Activated naive CD4-positive, alpha-beta T cell treated with anti-CD3 and anti-CD28 coated beads for 36 hours (primary cell): ENCODE measurements at places on chromosomes 3 and 15.

GRCh38 chr15:25175033-25175788, 220.4 kb downstream of the SNRPN start:
- DNase-seq = no peak

GRCh38 chr3:8942746-8943488, 20.4 kb downstream of the RAD18 start:
- no peak for DNase-seq

- DNase-seq = no peak
Observed at GRCh38 chr3:2420919-2421318, 322.3 kb downstream of the CNTN4 start.

DNA sequence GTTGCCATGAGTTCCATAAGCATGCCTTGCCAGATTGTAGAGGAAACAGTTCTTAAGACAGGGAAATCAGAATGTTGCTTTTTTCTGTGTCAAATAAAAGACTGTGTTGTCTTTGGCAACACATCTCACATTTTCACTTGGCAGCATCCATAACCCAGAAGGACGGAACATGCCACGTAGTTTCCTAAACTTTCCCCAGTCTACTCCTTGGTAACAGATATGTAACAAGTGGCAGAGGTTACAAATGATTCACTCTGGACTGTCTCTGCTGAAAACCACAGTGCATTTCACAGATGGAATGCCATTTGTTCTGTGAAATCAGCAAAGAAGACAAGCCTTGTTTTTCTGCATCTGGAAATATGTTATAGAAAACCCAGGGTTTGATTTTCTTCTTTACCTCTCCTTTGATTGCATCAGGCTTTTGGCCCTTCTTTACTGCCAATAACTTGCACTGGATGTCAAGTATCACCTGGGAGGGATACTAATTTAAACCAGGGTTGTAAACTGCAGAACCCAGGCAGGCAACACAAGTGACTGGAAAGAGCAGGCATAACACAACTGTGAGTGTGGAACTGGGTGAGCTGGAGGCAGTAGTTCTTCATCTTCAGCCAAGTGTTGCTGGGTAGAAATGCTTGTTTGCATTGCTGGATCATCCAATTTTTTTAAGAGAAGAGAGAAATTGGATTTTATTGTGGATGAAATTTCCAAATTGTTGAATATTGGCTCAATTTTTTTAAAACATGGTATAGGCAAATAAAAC, 124.4 kb upstream of the FOXB1 start:
- no peak for DNase-seq

GRCh38 chr15:101458158-101458900, 31.2 kb downstream of the PCSK6 start:
- DNase-seq = no peak

DNA sequence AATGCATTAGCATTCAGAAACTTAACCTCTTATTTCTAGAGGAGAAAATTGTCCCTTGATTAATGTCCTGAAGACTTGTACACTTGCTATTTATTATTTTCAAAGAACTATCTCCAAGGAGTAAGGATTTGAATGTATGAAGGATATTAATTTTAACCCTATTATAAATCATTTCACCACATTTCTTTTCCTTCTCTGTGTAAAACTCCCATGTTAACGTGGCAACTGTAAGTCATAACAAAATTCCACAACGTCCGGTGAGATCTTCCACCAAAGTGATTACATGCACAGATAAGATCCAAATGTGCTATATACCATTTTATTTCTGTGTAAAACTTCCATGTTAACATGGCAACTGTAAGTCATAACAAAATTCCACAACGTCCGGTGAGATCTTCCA, 229.1 kb upstream of the ARHGEF26 start:
- DNase-seq = no peak

- DNase-seq = no peak
Observed at GRCh38 chr15:80517290-80517689, 113.1 kb downstream of the ARNT2 start.

DNA sequence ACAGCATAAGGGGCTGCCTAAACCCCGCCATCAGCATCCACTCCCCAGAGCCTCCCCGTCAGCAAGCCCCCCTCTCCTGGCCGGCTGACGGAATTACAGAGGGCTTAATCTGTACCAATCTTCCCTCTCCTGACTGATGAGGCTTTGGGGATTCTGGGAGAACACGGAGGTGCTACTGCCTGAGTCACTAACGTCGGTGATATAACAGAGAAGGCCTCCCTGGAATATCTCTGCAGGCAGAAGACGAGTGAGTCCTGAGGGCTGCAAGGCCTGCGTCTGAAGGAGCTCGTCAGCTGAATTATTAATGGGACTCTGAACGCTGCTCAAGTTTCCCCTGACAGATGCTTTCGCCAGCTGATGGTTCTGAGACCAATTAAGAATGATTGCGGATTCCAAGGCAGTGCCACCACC, 147.7 kb downstream of the XXYLT1 start:
- no peak for DNase-seq

DNA sequence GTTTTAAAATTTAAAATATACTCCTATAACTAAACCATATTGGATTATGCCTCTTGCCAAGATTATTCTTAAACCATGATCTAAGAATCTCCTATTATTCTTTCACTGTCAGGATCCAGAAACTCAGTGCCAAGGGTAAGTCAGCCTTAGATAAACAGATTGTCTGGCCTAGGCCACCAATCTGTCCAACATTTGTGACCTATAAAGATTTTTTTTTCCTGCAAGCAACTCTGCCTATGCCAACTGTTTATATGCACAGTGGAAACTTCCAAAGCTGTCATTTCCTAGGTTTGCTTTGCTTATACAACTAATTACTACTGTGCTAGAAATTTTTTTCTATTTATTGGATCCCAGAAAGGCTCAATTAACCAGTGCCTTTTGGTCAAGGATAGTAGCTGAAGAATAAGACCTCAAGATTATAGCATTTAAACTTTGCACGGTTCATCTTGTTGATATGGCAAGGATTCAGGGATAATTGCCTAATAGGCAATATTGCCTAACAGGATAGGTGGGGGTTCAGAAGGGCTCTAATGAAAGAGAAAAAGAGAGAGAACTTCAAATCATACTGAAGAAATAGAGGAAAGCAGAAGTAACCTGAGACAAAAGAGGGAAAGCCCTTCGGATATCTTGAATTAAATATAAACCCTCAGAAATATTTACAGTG, 22.8 kb downstream of the GAP43 start:
- no peak for DNase-seq

DNA sequence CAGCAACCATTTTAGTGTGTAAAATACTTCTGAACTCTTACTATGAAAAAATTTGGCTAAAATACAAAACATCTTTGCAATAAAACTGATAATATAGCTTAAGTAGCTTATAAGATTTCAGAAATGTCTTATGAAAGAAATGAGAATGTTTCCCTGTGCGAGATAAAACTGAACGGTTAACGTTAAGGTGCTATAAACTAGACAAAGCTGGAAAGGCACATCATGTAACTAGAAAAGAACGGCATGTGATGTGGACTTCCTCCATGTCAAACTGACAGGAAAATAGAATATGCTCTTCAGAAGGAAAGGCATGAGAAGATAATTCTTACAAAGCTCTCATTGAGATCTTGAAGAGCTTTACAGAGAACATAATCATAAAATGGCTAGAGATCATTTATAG, 36.5 kb downstream of the NCK1 start:
- no peak for DNase-seq

- DNase-seq = no peak
Observed at GRCh38 chr15:100187677-100188076, 154.1 kb downstream of the ADAMTS17 start.

GRCh38 chr3:133872161-133872560, 23.5 kb downstream of the RAB6B start:
- no peak for DNase-seq

- no peak for DNase-seq
Observed at GRCh38 chr3:152452318-152452717, 183.6 kb downstream of the MBNL1 start.

DNA sequence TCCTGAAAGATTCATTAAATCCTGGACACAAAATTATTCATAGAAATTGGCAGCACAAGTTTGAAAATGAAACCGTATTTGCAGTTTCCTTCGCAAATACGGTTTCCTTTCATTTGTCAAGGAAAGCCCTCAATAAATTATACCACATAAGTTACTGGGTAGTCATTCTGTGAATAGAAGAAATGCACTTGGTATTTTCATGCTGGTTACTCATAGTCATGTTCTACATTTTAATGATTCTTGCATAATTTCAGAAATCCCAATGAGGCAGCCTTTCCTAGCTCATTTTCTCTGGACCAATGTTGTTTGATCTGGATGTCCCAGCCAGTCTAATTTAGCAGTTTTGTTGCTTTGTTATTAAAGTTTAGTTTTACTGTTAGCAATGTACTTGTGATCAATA, 43.2 kb downstream of the MINAR1 start:
- DNase-seq = no peak

DNA sequence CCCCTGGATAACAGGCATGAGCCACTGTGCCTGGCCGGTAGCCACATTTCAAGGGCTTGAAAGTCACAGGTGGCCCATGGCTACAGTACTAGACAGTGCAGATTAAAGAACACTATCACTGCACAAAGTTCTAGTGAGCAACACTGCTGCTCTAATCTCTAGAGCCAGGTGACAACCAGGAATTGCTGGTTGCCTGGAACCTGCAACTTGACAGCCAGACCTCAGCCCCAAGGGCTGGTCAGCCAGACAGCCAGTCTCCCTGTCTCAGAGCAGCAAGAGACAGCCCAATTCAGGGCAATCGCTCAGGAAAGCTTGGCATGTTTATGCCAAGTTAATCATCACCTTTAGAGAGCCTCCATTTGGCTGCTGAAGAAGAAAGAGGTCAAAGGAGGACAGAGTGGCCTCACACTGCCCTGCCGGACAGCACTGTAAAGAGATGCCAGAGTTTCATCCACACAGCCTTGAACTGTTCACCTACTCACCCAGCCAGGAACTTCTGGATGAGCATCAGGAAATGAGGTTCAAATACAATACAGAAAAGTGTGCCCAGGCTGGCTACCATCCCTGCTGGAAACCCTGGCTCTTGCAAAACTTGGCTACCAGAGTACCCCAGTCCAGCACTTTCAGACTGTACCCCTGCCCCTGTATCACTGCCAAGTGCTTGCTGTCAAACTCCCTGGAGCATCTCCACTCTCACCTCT, 6.0 kb downstream of the CCDC12 start:
- no peak for DNase-seq

GRCh38 chr3:149879872-149880271, 66.9 kb downstream of the RNF13 start:
- peak; percentile 61 for DNase-seq

- DNase-seq = no peak
Observed at GRCh38 chr3:139533781-139534454, 5.6 kb downstream of the RBP1 start.
